ENCODE measurements at places on chromosomes 5 and 9.

- no peak overlapping the region for H3K4me3 ChIP-seq
- no peaks in the 10 kb centered on the region for H3K27me3 ChIP-seq
- H3K27ac ChIP-seq: no peak overlapping the region
- no peaks in the 10 kb centered on the region for H3K4me1 ChIP-seq
- no peak for DNase-seq
- H3K36me3 ChIP-seq: no peaks in the 10 kb centered on the region
Measured at GRCh38 chr5:107285772-107286171, 385.0 kb downstream of the EFNA5 start.

DNA sequence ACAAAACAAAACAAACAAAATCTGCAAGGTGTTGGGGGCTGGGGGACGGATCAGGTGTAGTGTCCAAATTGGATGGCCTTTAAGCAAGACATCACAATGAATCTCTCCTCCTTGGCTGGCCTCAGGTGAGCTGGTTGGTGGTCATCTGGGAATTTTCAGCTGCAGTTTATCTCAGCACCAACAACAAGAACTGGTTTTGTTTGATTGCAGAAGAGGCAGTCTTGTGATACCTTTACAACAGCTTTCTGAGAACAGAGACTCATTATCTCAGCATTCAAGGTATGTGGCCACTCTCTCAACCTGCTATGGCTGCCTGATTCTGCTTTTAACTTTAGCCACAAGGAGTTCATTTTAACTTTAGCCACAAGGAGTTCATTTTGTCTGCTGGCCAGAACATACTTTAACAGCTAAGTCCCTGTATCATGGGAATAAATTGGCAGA, 1543.4 kb downstream of the EFNA5 start:
- H3K27ac ChIP-seq: no peak overlapping the region
- no peaks in the 10 kb centered on the region for H3K27me3 ChIP-seq
- H3K4me1 ChIP-seq: no peaks in the 10 kb centered on the region
- H3K36me3 ChIP-seq: no peaks in the 10 kb centered on the region
- no peak for DNase-seq
- H3K4me3 ChIP-seq: no peak overlapping the region

DNA sequence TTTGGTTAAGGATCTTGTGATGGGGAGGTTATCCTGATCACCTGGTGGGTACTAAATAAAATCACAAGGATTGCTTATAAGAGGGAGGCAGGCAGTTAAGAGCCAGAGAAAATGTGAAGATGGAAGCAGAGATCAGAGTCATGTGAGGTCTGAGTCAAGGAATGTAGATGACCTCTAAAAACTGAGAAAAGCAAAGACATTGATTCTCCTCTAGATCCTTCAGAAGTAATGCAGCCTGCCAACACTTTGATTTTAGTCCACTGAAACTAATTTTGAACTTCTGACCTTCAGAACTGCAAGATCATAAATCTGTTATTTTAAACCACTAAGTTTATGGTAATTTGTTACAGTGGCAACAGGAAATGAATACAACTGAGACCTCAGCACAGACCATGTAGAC, 499.0 kb downstream of the GADD45G start:
- no peaks in the 10 kb centered on the region for H3K36me3 ChIP-seq
- H3K27ac ChIP-seq: no peak overlapping the region
- H3K27me3 ChIP-seq: no peaks in the 10 kb centered on the region
- peaks cover 6% of the 10 kb centered on the region for H3K4me1 ChIP-seq

DNA sequence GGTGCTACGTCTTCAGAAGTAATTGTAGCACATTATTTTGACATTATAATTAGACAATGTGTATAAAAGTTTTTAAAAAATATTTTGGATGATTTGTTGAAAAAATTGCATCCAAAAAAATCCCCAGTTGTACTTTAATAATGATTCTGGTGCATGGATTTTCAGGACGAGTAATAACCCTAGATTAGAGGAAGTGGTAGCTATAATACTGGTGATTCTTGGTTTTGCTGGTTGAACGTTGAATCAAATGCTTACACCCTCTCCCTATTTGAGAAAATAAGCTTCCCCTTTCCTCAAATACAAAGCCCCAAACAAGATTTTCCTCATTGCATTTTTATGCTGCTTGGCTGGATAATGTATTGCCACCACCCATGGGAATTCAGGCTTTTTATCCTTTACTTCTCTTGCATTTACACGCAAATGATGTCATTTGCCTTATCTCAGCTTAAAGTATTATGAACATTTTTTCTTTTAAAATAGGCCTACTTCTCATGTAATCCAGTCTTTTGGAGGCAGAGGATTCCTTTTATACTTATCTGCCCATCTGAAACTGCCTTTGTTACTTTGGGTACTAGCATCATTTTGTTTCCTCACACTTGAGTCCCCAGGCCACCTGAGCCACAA, 86.3 kb downstream of the UBE2R2 start:
- H3K36me3 ChIP-seq: no peaks in the 10 kb centered on the region
- no peak overlapping the region for H3K4me3 ChIP-seq
- DNase-seq: no peak
- H3K27me3 ChIP-seq: no peaks in the 10 kb centered on the region

GRCh38 chr5:14676320-14676719, 11.8 kb downstream of the OTULIN start:
- H3K4me1 ChIP-seq: no peaks in the 10 kb centered on the region
- no peak for DNase-seq
- H3K36me3 ChIP-seq: no peaks in the 10 kb centered on the region
- H3K27ac ChIP-seq: peak overlapping the region; percentile 84
- no peak overlapping the region for H3K4me3 ChIP-seq
- H3K27me3 ChIP-seq: no peaks in the 10 kb centered on the region

GRCh38 chr9:111873901-111874300, 22.7 kb upstream of the UGCG start:
- H3K36me3 ChIP-seq: no peaks in the 10 kb centered on the region
- H3K27ac ChIP-seq: no peak overlapping the region
- no peaks in the 10 kb centered on the region for H3K4me1 ChIP-seq
- no peak overlapping the region for H3K4me3 ChIP-seq

DNA sequence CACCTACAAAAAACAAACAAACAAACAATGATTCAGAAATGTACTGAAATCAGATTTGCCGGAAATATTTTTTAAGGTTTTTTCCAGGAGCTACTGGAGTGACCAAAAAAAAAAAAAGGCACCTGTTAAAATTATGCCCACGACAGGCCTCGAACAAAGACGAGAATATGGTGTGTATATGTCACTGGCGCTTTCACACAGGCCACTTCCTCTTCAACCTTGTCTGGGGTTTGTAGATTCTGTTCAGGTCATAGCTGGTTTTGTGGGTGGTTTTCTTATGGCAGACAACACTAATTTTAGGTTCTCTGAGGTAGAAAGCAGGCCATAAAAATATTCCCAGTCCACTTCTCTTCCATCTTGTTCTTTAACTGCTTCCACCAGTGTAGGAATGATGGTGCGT, 7.0 kb downstream of the NDUFB6 start:
- no peak overlapping the region for H3K4me3 ChIP-seq
- no peaks in the 10 kb centered on the region for H3K4me1 ChIP-seq
- no peak overlapping the region for H3K27ac ChIP-seq
- H3K27me3 ChIP-seq: no peaks in the 10 kb centered on the region
- peaks cover 4% of the 10 kb centered on the region for H3K36me3 ChIP-seq

DNA sequence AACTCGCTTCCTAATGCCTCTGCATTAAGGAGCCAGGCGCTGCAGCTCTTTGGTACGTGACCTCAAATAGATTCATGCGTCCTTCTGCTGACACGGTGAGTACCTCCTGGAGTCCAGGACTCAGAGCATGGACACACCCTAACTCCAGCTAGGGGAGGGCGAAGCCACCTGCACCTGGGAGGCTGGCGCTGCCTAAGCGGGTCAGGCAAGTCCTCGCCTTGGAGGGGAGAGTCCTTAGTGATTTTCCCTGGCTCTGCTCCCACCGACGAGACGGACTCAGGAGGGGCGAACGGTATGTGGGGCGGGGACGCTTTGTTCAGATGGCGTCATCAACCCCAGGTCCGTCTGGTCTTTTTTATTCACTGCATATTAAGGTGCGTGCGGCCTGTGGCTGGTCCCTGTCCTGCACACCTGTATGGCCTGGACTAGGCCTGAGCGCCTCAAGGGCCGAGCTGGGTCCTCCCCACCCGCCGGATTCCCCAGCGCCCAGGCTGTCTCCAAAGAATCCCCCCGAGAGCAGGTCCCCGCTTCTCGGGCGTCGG, 50.3 kb downstream of the NSUN2 start:
- no peaks in the 10 kb centered on the region for H3K27me3 ChIP-seq
- H3K36me3 ChIP-seq: no peaks in the 10 kb centered on the region
- no peak overlapping the region for H3K27ac ChIP-seq
- peak overlapping the region; percentile 32 for H3K4me3 ChIP-seq

- DNase-seq: no peak
- no peak overlapping the region for H3K27ac ChIP-seq
- peaks cover 3% of the 10 kb centered on the region for H3K4me1 ChIP-seq
- H3K4me3 ChIP-seq: no peak overlapping the region
- no peaks in the 10 kb centered on the region for H3K36me3 ChIP-seq
- H3K27me3 ChIP-seq: no peaks in the 10 kb centered on the region
Measured at GRCh38 chr5:50864466-50864865, 198.0 kb downstream of the PARP8 start.

All from aorta (tissue), 5 donors.